ENCODE measurements at places on chromosomes 1 and 21.

GRCh38 chr21:41648591-41649031 is 118.2 kb downstream of the RIPK4 start:
- peak; percentile 63 for DNase-seq

DNA sequence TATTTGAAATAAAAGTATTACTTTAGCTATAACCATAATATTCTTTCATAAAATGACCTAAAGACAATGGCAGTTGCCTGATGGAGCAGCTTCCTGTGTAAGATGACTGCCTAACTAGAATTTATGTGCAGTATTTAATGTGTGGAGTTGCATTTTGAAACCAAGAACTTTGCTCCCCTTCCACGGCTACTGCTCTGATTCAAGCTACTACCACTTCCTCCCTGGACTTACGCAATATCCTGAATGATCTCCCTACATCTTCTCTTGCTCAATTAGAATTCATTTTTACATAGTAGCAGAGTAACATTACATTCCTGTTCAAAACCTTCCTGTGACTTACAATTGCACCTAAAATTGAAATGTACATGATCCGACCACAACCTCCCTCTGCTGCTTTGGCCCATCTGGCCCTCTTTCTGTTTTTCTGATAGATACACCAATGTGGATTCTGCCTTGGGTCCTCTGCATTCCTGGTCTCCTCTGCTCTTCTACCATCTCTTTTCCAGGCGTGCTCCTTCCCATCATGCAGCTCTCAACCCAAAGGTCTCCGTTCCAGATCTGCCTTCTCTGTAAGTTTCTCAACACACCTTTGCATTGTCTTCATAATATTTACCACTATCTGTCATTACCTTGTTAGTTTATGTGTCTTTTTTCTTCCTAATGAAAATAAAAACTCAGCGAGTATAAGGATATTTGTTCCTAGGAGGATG is 47.4 kb upstream of the USP25 start:
- DNase-seq: peak; percentile 78

DNA sequence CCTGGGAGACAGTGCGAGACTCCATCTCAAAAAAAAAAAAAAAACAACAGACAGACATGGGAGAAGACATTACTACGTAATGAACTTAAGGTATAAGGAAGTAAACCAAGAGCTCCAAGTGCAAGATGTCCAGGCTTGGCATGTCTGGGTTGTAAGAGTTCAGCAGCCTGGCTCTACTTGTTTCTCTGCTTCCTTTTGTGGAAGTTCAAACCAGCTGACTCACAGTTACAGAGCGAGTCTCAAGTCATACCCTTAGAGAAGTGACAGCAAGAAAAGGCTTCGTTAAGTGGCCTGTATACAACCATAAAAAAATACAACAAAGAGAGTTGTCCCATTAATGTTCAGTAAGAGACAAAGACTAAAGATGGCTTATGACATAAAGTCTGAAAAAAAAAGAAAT is 1.3 kb downstream of the RIT1 start:
- no peak for DNase-seq

- DNase-seq: peak; percentile 47
Observed at GRCh38 chr1:29736582-29737188, 500.4 kb downstream of the PTPRU start.

- peak; percentile 48 for DNase-seq
Observed at GRCh38 chr21:34205811-34206571, 132.6 kb downstream of the MRPS6 start.

Measured in fibroblast of skin of abdomen (primary cell).